ENCODE measurements at places on chromosomes 2 and 18. TPM values are rescaled to one million over a fixed set of nuclear protein-coding genes. Genes with fewer than 3 reads are reported as not detected.

The PDE1A gene
- total RNA-seq, result not detected

The SERPINB4 gene
- total RNA-seq, result not detected

The CXCR1 gene
- total RNA-seq, result not detected

The GAL3ST2 gene
- not detected for total RNA-seq

The LBX2 gene
- total RNA-seq, result 0.11 TPM

The TUBB8B gene
- total RNA-seq, result 0.17 TPM

- DNase-seq, result no peak
Observed at GRCh38 chr2:124026503-124026902, 1.4 kb downstream of the CNTNAP5 start.

DNA sequence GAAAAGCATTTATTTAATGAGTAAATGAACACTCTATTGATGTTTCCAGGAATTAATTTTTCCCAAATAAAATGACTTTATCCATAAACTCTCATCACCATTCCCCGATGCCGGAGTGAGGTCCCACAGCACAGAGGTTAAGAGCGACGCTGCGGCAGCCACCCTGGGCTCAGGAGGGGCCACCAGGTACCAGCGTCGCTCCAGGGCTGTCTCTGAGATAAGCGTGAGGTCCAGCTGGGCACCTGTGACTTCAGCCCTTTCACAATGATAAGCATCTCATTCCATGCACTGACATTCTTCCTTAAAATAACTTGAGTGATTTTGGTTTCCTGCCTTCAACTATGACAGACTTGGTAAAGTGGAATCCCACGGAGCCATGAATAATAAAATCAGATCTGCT is 182.1 kb downstream of the TWIST2 start:
- DNase-seq, result no peak

DNA sequence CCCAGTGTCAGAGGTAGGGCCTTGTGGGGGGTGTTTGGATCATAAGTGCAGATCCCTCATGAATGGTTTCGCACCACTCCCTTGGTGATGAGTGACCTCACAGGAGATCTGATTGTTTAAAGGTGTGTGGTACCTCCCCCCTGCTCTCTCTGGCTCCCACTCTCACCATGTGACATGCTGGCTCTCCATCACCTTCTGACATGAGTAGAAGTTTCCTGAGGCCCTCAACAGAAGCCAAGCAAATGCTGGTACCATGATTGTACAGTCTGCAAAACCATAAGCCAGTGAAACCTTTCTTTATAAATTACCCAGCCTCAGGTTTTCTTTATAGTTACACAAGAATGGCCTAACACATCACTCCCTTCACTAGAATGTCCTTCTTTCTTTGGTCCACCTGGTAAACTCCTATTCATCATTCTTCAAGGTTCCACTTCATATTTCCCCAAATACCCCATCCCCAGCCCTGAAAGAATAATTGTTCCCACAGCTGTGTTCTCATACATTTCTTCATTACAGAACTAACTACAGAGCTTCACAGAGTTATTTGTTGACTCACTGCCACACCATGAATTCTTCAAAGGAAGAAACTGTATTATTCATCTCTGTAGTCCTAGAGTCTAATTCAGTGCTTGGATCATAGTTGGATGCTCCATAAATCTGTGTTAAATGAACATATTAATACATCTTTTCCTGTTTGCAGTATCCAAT is 81.2 kb upstream of the STK17B start:
- no peak for DNase-seq

GRCh38 chr2:217995731-217996231 is 7.0 kb downstream of the TNS1 start:
- peak; percentile 57 for DNase-seq

GRCh38 chr18:44764863-44765262 is 84.2 kb downstream of the SETBP1 start:
- no peak for DNase-seq

GRCh38 chr2:5394223-5394622 is 298.0 kb upstream of the SOX11 start:
- DNase-seq, result no peak

DNA sequence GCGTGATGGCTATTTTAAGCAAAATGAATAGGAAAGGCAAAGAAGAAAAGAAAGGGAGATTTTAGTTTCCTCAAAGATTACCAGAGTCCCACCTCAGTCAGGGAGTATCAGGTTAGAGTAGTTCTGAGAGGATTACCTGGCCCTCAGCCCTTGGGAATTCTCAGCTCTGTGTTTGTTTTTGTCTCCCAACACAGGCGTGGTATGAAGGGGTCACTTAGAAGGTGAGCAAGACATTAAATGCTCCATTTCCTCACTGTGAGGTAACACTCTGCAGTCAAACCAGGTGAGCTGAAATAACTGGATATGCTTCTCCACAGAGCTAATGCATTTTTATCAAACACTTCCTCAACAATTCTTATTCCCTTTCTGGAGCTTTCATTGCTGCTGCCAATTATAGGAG is 232.2 kb downstream of the IKZF2 start:
- no peak for DNase-seq

- DNase-seq, result no peak
Observed at GRCh38 chr2:217057773-217058172, 197.9 kb upstream of the TNP1 start.

DNA sequence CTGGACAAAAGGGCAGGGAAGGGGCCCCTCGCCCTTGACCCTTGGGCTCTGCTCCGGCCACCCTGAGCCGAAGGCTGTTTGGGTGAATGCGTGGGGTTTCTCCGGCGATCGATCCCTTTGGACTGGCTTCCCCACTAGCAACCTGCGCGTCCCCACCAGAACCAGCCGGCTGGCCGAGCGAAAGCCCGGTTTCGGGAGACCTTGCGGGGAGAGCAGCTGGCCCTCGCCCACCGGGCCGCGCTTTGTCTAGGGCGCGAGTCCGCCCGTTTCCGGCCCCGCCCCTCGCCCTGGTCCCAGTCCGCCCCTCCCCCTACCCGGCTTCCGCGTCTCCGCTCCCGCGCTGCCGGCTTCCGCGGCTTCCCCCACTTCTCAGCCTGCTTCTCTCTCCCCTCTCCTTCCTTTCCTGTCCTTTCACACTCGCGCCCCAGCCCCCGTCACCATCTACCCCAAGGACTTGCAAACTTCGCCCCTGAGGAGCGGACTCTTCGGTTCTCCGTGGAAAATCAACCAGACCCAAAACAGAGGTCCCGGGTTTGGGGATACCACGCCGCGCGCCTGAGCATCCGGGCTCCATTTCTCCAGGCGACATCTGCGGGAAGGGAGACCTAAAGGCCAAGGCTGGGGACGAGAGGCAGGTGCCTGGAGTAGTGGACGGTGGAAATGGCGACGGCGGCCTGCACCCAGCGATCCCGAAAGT is 48.0 kb upstream of the ATP6V1B1 start:
- DNase-seq, result peak; percentile 97

DNA sequence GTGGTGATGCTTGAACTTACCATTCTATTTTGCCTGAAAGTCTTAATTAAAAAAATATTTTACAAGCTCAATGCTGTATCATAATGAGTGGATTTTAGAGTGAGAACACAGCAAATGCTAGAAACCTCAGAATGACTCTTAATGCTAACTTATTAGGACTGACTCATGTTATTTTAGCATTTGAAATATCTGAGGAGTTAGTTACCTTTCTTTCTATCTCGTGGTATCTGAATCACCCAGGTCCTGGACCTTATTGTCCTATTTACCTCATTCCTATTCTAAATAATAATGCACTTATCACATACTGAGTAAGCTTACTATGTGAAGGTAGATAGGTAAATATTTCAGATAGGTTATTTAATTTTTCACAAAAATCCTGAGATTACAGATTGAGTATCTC is 70.7 kb downstream of the SOS1 start:
- DNase-seq, result no peak
